ENCODE measurements at places on chromosomes 11 and 22. TPM values are rescaled to one million over a fixed set of nuclear protein-coding genes. Genes with fewer than 3 reads are reported as not detected.

Gene CADM1
- polyA plus RNA-seq, result not detected

Gene ACR
- not detected for polyA plus RNA-seq

Gene SLC22A8
- polyA plus RNA-seq, result not detected

Gene SLC2A11
- 11.7 TPM for polyA plus RNA-seq

Gene TCN2
- 0.80 TPM for polyA plus RNA-seq

Gene MRGPRX4
- polyA plus RNA-seq, result not detected

Gene SF3A1
- 91.3 TPM for polyA plus RNA-seq

DNA sequence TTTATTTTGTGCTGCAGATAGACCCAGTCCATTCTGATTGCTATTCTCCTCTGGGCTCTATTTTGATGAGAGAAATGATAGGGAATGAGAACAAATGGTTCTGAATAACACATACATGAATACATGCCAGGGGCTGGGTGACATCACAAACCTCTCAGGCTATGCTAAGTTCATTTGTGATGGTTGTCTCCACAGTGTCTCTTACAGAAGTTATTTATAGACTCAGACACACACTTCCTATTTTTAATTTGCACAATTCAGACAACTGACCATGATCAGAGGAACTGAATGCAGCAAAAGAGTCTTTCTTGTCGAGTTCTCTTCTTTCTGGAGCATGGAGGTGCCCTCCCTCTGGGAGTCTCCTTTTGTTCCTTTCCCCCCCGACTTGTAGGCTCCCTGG lies 991.7 kb downstream of the OPCML start:
- no peak for DNase-seq

DNA sequence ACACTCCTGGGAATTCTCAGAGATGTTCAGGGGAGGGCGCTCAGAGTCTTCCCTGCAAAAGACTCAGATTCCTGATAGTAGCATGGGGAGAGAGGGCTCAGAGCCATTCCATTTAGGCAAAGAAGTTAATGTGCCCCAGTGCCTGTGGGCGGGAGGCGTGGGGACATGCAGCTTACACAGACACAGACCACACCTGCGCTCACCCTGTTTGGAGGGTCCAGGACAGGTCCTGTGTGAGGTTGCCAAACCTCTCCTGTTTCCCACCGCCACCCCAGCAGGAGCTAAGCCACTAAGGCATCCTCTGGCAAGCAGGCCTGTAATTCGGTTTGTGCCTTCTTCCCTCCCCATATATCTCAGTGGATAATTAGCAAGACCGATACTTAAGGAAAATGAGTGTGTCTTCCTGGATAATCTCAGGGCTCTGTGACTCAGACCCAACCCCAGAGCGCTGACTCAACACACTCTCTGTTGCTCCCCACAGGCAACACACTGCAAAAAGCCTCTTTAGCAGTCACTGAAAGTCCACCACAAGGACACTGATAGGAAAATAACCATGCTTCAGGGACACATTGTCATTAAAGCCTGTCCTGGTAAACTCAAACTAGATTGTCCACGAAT lies 118.9 kb upstream of the LMO1 start:
- no peak for DNase-seq

GRCh38 chr11:117239295-117239694 lies 6.8 kb downstream of the RNF214 start:
- no peak for DNase-seq

- DNase-seq, result no peak
Observed at GRCh38 chr11:102553835-102554282, 23.3 kb upstream of the MMP7 start.

GRCh38 chr22:43849731-43850130 lies 12.6 kb downstream of the SULT4A1 start:
- no peak for DNase-seq

DNA sequence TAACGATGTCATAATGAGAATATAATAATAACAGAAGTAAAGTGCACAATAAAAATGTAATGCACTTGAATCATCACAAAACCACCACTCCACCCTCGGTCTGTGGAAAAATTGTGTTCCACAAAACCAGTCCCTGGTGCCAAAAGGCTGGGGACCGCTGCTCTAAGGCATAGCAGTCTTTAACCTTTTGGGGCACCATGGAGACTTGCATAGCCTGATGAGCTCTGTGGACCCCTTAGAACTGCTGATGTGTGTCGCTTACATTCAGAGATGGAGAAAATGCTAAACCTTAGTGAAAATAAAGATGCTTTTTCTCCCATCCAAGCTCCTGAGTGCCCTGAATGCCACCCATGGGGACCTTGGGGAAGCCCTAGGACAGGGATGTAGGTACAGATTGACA lies 87.6 kb upstream of the SEPTIN5 start:
- no peak for DNase-seq

DNA sequence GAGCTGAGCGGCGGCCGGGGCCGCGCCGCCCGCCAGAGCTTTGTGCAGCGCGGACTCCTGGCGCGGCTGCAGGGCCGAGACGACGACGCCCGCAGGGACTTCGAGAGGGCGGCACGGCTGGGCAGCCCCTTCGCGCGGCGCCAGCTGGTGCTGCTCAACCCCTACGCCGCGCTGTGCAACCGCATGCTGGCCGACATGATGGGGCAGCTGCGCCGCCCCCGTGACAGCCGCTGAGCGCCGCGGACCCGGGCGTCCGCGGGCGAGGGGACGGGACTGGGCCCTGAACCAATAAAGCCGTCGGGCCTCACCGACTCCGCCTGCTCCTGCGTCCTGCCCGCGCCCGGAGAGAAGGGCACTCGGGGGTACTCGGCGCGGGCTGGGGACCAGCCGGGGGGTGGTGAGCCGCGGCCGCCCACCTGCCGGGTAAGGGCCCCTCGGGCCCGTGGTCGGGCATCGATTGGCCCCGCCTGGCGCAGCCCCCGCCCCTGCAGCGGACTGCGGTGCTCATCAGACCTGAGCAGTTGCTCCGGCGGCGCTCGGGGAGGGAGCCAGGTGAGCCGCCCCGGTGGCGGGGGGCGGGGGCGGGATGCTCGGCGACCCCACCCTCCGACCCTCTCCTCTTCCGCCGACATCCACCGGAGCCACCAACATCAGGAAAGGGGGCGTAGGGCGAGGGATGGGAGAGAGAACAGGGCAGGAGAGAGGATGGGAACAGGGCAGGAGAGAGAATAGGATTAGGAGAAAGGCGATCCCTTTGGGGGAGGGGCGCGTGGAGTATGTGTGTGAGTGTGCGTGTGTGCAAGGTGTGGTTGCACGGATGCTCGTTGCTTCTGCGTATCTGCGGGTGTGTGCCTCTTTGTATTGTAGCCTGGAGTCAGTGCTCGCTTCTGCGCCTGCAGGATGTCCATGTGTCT lies at the start of gene TMEM25:
Gene TMEM25, plus strand, starts transcription at position 510 of the 914 bp plus-strand sequence. CDS start 610 bp downstream, outside the sequence.
- peak; percentile 63 for DNase-seq

DNA sequence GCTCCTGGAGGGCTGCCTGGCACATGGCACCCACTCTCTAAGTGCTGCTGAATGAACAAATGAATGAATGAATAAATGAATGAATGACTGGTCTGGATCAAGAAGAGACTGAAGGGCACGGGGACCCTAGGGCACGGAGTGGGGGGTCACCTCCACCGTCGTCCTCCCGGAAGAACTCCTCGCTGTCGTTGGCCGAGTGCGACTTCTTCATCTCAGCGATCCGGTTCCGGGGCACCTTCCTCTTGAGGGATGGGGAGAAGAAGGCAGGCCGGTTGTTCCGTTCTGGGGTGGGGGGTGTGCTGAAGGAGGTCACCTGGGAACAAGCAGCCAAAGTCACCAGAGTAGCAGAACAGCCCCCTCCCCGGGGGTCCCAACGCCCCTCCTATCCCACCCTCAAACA lies 36.0 kb downstream of the NUP50 start:
- DNase-seq, result no peak

GRCh38 chr11:116117331-116118137 lies 613.3 kb upstream of the CADM1 start:
- no peak for DNase-seq

DNA sequence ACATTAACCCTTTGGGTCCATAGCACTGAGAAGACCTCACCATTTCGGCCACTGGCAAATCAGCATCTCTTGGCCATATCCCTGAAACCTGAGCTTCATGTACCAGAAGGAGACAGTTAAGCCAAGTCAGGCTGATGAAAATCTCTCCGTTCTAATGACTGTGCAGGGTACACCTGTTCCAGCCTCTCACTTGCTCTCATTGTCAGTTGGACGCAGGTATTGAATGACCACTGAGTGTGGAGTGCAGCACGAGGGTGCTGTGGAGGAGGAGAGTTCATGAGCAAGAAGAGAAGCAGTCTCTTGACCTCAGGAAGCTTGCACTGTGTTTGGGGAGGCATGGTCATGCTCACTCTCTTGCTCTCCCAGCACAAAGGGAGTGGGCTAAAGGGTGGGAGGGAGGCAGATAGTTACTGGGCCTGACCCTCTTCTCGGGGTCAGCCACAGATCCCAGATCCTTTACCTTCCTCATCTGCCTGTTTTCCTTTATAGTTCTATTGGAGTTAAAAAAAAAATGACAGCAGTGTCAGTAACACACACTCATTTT lies 65.2 kb downstream of the ZBTB16 start:
- no peak for DNase-seq

DNA sequence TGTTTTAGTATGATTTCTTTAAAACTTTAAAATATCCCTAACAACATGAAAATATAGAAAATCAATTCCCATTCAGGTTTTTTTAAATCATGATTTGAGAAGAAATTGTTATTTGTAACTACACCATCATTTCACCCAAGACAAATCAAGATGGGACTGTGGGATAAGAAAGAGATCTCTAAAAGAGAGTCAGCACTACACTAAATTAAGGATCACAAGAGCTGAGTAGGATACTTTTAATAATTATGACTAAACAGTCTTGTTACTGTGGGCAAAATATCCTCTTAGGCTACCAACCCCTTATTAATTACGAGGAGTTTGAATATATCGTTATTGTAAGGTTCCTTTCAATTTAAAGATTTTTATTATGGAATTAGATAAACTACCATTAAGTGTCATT lies 3.0 kb downstream of the GAS2 start:
- no peak for DNase-seq

GRCh38 chr11:117601006-117601708 lies 195.9 kb downstream of the DSCAML1 start:
- DNase-seq, result no peak

GRCh38 chr11:70466596-70466995 lies 68.3 kb downstream of the CTTN start:
- no peak for DNase-seq

GRCh38 chr11:67357831-67358670 lies 4.7 kb upstream of the POLD4 start:
- DNase-seq, result no peak

- no peak for DNase-seq
Observed at GRCh38 chr22:34160141-34160783, 240.0 kb upstream of the LARGE1 start.

GRCh38 chr22:47337161-47337621 lies 574.7 kb downstream of the TBC1D22A start:
- no peak for DNase-seq

DNA sequence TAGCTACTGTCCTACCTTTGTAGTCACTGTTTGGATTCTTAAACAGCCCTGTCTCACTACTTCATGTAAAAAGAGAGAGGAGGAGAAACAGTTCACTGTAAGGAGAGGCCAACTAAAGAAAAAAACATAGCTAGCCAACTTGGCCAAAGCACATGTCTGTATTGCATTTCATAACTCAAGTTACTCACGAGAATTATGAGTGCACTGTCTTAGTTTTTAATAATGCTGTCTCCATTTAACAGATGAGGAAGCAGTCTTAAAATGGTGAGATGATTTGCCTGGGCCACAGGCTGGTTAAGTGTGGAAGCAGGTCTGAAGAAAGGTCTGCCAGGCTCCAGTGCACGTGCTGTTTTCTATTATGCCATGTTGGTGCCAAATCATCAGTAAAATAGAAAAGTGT lies 104.5 kb downstream of the UVRAG start:
- no peak for DNase-seq

Measured in naive B cell (primary cell).